ENCODE measurements at places on chromosomes 2 and 18.

GRCh38 chr2:3626812-3627499 lies 31.0 kb upstream of the ALLC start:
- DNase-seq, result no peak

- no peak for DNase-seq
Observed at GRCh38 chr18:34866310-34866709, 156.2 kb downstream of the DTNA start.

DNA sequence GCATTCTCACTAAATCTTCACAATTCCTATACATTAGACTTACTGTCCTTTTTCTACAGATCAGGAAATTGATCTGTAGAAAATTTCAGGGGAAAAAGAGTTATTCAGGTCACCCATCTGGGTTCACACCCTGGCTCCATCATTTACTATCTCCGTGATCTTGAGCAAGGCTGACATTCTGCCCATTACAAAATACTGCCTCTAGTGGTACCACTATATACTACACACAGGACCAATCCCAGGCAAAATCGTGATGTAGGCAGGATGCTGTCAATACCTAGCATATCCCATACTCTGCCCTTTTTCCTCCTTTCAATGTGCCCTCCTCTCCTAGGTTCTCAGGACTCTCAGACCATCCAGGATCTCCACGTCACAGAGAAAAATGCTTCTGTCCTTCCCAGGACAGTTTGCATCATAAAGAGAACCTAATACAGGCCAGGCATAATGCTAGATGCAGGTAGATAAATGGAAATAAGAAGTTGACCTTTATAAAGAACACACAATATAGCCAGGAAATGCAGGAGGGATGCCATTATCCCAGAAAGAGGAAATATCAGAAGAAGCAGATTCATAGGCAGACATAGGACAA lies 101.9 kb downstream of the CDH20 start:
- no peak for DNase-seq

DNA sequence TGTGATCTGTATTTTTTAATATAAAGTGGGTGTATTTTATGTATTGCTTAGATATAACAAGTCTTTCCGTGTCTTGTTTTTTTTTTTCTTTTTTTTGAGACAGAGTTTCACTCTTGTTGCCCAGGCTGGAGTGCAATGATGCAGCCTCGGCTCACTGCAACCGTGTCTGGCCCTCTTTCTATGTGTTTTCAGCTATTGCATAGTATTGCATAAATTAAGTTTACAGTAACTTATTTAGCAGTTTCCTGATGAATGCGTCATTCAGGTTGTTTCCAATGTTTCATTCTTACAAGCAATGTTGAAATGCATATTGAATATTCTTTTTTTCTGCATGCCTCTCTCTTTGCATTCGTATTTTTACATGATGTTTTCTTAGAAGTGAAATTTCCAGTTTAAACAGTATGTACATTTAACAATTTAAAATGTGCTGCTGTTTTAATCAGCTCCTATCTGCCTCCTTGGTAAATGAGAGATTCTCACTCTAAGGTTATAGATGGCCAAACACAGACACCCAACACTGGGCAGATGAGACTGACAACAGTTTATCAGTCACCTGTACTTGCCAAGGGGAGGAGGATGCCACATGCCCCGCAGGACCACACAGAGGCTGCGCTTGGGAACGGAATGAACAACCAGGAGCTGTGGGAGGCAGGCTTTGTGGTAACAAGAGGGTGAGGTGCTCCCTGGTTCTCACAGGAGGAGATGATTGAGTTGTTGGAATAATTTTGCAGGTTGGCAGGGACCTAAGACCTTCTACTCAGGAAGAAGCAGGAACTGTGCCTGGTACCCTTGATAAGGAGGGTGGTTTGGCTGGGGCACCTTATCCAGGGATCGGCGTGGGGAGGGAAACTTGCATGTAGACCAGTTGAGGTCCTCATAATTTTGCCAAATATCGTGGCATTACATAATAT lies 7.5 kb downstream of the SLC9A4 start:
- DNase-seq, result no peak

DNA sequence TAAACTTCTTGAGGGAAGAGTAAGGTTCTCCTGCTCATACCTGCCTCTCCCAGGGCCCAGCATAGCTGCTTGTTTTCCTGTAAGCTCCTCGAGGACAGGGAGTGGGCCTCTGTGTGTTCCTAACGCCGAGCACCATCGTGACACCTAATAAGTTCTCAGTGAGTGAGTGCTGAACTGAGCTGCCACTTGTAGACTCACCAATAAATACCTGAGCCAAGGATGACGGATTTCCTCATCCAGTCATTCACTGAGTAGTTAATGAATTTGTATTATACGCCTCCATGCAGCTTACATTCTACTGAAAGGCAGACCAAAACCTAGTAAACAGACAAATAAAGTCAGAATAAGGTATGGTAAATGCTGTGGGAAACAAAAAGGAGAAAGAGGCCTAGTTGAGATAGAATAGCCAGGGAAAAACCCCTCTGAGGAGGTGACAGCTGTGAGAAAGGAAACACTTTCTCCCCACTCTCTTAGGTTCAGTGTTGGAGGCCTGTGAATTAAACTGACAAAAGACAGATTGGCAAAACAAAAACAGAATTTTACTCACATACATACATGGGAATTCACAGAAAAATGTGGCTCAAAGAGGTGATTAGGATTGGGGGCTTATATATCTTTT lies 138.6 kb downstream of the B3GNT2 start:
- no peak for DNase-seq

- no peak for DNase-seq
Observed at GRCh38 chr18:41155025-41155424, 800.0 kb upstream of the PIK3C3 start.

Measured in GM12892 (cell line).